Dermis microvascular lymphatic vessel endothelial cell (primary cell): ENCODE measurements at places on chromosomes 2 and 18. TPM values are rescaled to one million over a fixed set of nuclear protein-coding genes. Genes with fewer than 3 reads are reported as not detected.

The LRRTM1 gene
- total RNA-seq: not detected in 2 replicates

The LTBP1 gene
- total RNA-seq: 22.1 and 82.4 TPM in 2 replicates

The CNTNAP5 gene
- total RNA-seq: not detected in 2 replicates

The AP1S3 gene
- 0.89 and 2.8 TPM in 2 replicates for total RNA-seq

The RAD51AP2 gene
- total RNA-seq: not detected in 2 replicates

DNA sequence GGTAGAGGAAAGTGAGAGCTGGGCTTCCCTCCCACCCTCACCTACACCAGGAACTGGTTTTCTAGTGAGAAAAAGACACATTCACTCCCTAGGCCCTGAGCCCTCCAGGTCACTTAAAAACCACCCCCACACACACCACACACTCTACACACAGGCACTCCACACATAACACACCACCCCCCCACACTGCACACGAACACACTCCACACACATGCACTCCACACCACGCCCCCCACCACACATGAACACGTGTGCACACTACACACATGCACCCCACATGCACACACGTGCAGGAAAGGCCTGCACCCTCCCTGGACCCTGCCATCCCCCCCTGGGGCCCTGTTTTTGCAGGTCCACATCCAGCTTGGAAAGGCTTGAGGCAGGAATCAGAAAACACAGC, 67.6 kb downstream of the RALBP1 start:
- no peak for DNase-seq

GRCh38 chr2:237674731-237675276, 47.4 kb downstream of the LRRFIP1 start:
- DNase-seq: peak; percentile 97

DNA sequence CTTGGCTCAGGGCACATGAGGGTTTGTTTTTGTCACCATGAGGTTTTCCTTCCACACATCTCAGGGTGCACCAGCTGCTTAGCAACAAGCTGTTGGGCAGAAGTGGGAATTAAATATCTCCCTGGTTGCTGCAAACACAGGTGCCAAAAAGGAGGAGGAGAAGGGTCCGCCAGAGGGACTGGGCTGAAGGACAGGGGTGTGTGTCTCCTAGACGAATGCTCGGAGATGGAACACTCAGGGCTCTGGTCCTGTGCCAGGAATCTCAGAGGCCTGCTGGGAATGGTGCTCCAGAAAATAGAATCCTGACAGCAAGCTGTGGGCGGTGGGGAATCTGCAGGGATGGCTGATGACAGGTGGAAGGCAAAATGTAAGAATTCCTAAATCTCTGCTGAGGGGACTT, 94.5 kb downstream of the VSNL1 start:
- DNase-seq: no peak

DNA sequence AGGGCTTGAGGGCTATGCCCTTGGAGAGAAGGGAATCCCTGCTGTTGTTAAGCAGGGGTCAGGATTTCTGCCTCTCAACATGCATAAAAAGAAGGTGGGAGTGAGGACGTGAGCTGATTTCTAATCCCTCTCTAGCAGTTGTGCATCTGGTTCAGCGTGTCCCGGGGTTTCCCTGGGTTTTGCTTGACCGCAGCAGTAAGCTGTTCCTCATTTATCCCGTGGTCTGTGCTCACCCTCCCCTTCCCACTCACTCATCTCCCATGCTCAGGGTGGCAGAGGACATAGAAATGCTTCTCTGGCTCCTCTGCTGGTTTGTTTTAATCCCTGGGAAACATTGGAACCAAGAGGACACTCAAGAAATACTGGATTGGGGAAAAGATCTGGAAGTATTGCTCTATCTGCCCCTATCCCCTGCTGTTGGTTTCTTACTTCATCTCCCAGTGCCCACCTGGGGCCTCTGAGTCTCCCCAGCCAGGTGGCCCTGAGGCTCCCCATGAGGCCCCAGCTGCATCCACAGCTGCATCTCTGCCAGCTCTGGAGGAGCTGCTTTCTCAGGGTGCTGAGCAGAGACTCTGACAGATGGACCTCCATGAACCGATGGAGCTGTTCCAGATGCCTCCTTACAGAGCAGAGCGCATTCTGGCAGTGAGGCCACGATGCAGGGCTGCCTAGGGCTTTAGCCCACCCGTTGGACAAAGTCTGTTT, 36.1 kb downstream of the TET3 start:
- DNase-seq: no peak

- DNase-seq: peak; percentile 68
Observed at GRCh38 chr2:204871231-204871953, 326.1 kb downstream of the PARD3B start.

DNA sequence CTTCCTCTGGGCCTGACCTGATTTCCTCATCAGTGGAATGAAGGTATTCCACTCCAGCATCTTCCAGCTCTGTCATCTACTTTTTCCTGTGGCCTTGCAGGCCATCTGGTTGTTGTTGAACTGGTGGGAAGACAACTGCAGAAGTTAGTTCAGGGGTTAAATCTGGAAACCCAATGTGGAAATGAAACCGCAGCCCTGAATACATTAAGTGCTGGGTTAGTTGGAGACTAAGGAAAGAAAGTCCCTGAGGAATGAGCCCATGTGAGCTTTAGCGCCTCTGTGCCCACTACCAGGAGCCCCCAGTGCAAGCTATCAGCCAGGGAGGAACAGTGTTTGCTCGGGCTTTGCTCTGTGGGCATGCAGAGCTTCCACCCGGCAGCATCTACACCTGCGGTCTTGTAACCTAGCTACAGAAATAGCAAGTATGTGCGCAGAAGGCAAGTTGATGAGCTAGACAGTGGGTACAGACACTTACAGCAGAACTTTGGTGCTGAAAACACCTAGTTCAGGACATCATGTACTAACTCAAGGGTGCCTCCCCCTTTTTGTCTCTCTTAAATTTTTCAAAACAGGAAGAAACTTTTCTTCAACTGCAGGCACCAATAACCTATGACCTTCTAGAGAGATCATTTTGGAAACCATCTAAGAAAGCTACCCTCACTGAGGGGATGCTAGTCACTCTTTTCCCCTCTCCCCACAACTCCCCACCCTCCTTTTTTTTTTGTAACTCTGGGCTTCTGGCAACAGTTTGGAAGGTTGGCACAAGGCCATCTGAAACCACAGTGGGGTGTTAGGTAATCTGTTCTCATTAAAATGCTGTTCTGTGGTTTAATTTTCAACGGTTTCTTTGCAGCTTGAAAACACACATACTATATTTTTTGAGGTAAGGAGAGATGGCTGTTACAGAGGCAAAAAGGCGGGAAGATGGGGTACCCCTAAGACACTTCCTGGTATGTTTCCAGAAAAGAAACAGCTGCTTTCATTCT, 18.3 kb upstream of the CXCR4 start:
- no peak for DNase-seq

- no peak for DNase-seq
Observed at GRCh38 chr2:182319556-182320505, 107.0 kb downstream of the PDE1A start.

DNA sequence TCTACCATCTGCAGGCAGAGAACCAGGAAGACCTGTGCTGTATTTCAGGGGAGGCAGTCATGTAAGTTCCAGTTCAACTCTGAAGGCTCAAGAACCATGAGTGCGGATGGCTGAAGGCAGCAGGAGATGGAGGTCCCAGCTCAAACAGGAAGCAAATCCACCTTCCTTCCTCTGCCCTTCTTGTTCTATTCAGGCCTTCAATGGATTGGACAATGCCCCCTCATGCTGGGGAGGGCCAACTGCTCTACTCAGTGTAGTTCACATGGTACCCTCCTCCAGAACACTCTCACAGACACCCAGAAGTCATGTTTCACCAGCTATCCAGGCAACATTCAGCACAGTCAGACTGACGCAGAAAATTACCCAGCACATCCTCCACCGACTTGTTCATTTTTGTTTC, 39.1 kb upstream of the RAB31 start:
- DNase-seq: no peak

- no peak for DNase-seq
Observed at GRCh38 chr2:204574486-204574885, 29.2 kb downstream of the PARD3B start.

DNA sequence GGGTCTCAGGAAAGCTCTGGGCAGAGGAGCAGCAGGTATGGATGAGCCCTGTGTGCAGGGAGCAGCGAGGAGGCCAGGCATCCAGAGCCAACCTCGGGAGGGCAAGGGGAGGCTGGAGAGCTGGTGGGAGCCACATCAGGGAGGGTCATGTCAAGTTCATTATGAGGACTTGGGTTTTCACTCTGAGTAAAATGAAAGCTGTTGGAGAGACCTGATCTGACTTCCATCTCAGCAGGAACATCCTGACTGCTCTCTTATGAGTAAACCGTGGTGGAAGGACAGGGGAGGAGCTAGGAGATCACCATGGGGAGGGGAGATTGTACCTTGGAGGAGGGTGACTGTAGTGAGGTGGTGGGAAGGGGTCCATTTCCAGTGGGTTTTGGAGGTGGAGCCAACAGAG, 209.8 kb downstream of the LDLRAD4 start:
- no peak for DNase-seq

- no peak for DNase-seq
Observed at GRCh38 chr18:44901283-44901682, 220.6 kb downstream of the SETBP1 start.

- no peak for DNase-seq
Observed at GRCh38 chr18:45860492-45860891, 35.0 kb downstream of the SIGLEC15 start.

- DNase-seq: peak; percentile 62
Observed at GRCh38 chr2:172860336-172860707, 124.7 kb downstream of the RAPGEF4 start.

DNA sequence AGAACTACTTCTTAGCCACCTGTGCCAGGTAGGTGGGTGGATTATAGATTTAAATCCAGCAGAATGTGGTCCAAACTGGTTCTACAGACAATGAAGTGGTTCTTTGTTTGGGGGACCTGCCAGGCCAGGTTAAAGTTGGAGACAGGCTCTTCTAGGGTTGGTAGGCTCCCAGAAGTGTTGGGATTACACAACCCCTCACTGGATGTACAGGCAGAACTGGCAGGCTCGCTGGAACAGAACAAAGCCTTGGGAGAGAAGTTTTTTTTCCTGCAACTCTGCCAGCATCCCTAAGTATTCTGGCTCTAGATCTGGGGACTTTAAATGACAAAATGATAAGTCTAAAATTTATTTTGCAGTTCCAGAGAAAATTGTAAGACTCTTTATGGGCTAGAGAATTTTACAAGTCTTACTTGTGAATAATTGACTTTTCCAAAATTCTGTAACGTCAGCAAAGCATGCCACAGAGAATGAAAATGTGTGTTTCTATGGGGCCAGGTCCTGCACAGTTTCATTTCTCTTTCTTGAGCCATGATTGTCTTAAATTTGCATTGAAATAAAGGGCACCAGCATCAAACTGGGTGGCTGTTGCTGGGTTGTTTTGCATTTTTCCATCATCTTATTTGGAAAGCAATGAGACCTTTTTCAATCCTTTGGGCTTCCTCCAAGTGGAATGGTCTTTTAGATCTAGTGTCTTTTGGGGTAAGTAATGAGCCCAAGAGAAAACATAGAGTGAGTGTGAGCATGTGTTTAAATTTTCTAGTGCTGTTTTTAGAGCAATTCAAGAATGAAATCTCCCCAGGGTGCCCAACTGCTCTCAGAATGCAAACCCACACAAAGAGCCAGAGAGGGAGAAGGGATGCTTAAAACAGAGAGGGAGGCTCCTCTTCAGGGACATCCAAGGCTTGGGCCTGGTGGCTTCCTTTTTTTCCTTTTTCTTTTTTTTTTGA, 32.4 kb upstream of the ATL2 start:
- DNase-seq: no peak

DNA sequence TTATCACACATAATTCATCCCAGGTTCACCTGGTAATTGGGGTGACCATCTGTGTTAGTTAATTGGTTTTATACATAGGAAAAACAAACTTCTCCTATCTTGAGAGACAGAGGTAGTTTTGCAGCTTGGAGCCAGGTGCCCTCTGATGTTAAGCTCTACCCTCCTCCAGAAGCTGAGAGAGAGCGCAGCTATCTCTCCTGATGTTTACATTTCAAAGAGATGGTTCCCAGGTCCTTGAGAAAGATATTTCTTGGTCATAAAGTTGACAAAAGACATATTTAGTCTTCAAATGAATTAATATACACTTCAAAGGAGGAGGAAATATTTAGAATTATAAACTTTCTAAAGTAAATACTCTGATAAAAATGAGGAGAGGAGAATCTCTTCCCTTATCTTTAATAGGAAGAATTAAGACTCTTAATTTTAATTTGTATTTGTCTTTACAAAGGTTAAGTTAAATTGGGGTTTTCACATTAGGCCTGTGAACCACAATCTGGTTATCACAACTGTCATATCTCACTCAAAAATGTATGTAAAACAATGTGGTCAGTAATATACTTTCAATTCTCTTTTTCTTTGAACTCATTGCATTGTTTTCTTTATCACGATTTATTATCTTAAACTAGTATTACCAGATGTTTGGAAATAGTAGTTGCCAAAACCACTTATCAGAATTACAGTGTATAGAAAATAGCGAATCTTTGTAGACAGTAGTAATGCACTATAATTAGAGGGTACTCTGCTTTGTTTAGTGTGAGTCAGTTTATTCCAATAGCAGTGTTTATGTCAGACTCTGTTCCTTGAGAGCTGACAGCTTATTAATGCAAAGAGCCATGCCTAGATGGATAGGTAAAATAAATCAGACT, 26.8 kb downstream of the SERPINB4 start:
- DNase-seq: no peak

- DNase-seq: no peak
Observed at GRCh38 chr2:230042195-230042594, 26.5 kb downstream of the SLC16A14 start.

GRCh38 chr18:49161627-49162026, 210.9 kb upstream of the SMAD7 start:
- no peak for DNase-seq

DNA sequence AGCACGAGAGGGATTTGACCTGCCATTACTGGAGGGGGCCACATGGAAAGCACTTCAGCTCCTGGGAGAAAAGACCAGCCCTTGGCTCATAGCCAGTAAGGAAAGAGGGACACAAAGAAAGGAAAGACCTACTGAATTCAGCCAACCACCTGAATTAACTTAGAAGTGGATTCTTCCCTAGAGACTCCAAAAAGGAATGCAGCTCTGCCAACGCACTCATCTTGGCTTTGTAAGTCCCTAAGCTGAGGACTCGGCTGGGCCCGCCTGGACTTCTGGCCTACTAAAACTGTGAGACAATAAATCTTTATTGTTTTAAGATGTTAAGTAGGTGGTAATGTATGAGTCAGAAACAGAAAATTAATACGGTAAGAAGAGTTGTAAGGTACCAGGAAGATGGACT, 11.5 kb downstream of the ATF2 start:
- peak; percentile 48 for DNase-seq

DNA sequence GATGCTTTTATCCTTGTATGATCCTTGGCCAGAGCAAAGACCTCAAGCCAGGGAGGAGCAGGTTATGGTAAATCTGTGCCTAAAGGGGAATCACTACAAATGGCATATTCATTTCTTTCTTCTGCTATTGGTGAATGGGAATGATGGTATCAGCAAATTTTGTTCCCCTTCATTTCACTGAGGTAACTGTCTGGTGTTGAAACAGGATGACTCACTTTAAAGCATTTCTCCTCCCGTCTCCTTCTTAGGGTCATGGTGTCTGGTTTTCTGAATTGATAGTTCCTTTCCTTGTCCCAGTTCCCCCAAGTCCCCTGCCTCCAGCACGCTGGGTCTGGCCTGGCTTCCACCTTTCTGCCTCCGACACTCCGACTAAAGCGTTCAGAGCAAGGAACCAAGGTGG, 109.2 kb downstream of the MREG start:
- DNase-seq: no peak

- no peak for DNase-seq
Observed at GRCh38 chr18:75025573-75025972, 183.4 kb downstream of the PTGR3 start.
